Stimulated activated effector memory CD8-positive, alpha-beta T cell treated with anti-CD3 and anti-CD28 coated beads, Interleukin-12 subunit alpha, Interleukin-12 subunit beta, amount 100 ng/mL, for 72 hours (primary cell): ENCODE measurements at places on chromosomes 11 and 22.

GRCh38 chr11:64778223-64778472 is 194 bp downstream of the SF1 start:
- DNase-seq: no peak

- no peak for DNase-seq
Observed at GRCh38 chr11:12845739-12846358, 163.3 kb upstream of the RASSF10 start.

DNA sequence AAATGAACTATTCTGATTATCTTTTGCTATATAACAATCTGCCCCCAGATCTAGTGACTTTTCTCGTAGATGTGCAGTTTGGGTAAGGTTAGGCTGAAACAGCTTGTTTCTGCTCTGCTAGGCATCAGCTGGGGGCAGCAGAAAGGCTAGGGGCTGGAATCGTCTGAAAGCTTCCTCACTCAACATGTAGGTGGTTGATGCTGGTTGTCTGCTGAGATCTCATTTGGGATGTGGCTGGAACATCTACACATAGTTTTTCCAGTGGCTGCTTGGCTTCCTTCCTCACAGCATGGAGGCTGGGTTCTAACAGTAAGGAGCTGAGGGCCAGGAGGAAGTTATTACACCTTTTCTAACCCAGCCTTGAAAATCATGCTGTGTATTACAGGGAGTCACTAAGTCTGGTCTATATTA is 30.2 kb downstream of the USP47 start:
- DNase-seq: no peak

DNA sequence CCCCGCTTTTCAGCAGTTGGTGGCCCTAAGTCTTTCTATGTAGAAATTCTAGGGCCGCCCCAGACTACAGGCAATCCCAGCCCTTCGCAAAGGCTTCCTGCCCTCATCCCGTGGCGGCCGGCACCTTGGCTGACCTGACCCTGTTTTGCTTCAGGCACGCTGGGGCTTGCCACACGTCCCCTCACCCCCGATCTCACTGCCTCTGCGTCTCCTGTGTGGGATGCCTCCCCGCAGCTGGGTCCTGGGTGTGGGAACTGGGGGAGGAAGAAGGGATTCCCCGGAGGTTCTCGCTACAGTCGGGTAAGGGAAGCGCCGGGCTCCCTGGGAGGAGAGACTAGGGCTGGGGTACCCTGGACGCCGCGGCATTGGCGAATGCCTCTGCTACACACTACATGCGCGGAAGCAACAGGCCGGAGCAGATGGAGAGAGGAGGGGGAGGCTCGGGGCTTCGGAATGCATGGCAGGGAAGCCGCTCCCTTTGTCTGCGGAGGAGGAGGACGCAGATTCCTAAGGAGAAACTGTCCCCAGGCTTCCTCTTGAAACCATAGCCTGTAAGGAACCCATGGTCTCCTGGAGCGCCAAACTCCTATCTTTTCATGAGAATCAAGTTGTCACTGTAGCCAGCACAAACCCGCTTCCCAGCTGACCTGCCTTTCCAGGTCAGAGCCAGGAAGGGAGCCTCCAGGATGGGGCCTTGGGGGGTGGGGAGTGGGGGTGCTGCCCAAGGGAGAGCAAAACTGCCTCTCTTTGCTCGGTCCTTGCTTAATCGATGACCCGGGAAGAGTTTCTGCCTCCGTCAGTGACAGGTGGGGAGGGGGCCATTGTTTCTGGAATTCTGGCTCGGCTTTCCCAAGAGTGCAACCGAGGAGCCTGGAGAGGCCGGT is 1.4 kb downstream of the DTX4 start:
- no peak for DNase-seq

DNA sequence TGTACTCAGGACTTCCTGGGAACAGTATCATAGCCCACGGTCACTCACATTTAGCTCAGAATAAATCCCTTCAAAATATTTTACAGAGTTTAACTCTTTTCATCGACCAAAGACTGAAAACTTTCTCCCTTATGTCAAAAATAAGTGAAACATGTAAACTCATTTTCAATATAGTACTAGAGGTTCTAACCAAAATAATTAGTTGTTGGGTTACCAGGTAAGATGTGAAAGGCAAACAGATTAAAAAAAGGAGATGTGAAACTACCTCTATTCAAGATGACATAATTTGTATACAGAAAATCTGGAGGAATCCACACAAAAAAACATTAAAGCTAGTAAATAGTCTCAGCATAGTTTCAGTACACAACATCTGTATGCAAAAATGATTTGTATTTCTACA is 20.3 kb downstream of the XKR3 start:
- no peak for DNase-seq

- DNase-seq: no peak
Observed at GRCh38 chr11:71302534-71302909, 50.1 kb upstream of the SHANK2 start.

- DNase-seq: no peak
Observed at GRCh38 chr11:128955636-128956035, 13.0 kb upstream of the TP53AIP1 start.

GRCh38 chr22:46286941-46287872 is 9.5 kb upstream of the GTSE1 start:
- no peak for DNase-seq

DNA sequence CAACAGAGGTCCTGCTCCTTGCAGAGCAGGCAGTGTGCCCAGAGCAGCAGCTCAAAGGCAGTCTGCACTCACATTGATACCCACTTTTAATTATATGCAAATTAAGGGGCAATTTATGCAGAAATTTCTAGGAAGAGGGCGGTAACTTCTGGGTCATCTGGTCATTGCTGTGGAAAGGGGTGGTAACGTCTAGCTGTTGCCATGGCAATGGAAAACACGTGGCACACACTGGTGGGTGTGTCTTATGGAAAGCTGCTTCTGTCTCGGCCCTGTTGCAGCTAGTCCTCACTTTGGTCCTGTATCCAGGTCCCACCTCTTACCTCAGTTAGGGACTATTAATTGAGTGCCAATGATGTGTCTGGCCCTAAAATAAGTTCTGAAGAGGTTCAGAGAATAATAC is 36.8 kb downstream of the BARX2 start:
- DNase-seq: no peak

GRCh38 chr11:70848243-70848750 is 404.1 kb downstream of the SHANK2 start:
- DNase-seq: no peak

DNA sequence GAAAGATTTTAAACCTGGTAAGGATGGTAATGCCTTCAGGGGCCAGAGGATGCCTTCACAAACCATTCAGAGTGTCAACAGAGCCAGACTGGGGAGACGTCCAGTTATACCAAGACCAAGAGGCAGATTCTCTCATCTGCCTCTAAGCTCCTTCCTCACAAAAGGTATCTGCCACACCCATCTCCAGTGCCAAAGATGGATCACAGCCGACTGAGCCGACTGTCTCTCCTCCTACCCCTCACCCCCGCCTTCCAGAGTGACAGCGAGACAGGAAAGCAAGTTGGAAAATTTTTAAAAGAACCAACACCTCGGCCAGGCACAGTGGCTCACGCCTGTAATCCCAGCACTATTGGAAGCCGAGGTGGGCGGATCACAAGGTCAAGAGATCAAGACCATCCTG is 79.1 kb upstream of the AKIP1 start:
- DNase-seq: no peak

- DNase-seq: no peak
Observed at GRCh38 chr11:95585752-95586077, 203.9 kb downstream of the FAM76B start.

DNA sequence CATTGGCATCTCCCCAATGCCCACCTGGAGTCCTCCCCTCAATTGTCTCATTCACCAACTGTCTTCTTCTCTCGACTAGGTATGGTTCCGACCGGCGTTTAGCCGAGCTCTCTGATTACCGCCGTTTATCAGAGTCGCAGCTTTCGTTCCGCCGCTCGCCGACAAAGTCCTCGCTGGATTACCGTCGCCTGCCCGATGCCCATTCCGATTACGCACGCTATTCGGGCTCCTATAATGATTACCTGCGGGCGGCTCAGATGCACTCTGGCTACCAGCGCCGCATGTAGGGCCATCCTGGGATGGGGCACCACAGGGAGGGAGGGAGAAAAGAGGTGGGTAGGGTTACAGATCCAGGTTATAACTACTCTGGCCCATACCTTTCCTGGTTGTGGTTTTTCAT is 10.0 kb downstream of the RBM14 start:
- no peak for DNase-seq

DNA sequence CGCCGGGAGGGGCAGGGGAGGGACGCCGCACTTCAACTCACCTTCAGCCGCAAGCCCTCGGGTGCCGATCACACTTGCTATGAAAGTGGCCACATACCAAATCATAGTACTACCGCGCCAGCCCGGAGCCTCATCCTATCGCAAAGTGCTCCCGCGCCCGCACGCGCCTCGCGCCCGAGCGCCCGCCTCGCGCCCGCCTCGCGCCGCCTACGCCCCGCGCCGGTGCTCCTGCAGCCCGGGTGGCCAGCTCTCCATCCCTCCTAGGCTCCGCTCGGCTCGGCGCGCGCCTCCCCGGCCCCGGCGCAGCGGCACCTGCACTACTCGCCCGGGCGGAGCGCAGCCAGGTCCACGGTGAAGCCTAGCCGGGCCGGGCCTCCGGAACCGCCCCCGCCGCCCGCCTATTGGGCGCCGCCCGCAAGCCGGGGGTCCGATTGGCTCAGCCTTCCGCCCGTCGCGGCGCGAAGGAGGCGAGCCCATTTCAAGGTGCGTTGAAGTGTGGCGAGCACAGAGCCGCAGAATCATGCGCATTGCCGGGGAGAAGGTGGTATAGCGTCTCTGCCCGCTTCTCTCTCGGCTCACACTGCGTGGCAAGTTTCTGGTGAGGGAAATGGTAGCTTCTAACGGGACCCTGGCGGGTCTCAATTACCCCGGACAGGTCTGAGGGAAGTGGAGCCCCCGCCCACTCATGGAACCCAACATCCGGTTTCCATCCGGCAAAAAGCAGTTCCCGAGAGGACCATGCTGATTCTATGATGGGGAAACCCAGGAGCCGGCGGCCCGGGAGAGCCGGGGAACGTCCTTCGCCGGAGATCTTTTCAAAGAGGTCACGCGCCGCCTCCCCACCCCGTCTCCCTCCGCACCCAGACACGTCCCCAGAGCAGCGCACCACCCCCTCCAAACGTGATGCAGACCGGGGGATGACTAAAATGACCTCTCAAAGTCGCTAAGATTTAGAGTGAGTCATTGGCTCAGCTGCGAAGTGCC is at the start of gene IGSF9B:
Gene IGSF9B (minus strand): TSS at position 319 of the 984 bp plus-strand sequence. CDS start 214 bp downstream, at position 105.
- peak; percentile 93 for DNase-seq

DNA sequence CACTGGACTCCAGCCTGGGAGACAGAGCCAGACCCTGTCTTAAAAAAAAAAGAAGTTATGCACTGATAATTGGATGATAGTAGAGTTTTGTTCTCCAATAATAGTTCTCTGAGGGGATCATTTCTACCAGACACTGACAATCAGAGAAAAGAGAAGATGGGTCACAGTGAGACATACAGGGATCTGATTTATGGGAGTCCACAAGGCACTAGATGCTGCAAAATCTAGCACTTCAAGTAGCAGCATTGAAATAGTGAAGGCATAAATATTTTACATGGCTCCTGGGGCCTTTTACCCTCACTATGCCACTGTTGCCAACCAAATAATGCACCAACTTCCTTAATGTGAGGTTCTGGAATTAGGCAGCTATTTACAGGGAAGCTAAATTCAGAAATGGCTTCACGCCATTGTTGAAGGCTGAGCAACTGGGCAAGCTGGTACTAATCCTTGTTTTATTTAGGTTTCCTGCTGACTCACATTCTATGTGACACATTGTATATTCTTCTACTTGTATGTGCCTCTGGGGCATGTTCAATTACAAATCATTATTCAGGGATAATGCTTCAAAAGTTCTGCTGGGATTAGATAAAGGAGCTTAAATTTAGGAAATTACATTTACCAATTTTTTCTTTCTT is 38.2 kb upstream of the ABTB2 start:
- DNase-seq: no peak

DNA sequence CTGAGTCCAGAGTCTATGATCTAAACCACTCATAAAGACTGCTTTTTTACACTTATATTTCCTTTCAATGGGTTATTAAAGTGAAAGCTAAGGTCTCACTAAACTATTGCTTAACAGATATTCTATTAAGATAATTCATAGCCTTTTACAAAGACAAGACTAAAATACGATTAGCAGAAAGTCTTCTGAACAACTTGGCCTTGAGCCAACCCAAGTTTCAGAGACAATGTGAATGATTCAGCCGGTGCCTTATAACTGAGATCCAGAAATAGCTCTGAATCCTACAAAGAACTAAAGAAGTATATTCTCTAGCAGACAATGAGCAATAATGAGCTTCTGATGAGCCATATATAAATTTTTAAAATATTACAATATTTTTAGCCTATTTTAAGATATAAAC is 41.5 kb upstream of the CARD18 start:
- no peak for DNase-seq

- DNase-seq: peak; percentile 36
Observed at GRCh38 chr22:32326647-32327046, 31.0 kb upstream of the RFPL3 start.
